ENCODE measurements at places on chromosomes 2 and 18.

GRCh38 chr2:219384083-219384713 is 3.5 kb downstream of the DNPEP start:
- no peak for DNase-seq

DNA sequence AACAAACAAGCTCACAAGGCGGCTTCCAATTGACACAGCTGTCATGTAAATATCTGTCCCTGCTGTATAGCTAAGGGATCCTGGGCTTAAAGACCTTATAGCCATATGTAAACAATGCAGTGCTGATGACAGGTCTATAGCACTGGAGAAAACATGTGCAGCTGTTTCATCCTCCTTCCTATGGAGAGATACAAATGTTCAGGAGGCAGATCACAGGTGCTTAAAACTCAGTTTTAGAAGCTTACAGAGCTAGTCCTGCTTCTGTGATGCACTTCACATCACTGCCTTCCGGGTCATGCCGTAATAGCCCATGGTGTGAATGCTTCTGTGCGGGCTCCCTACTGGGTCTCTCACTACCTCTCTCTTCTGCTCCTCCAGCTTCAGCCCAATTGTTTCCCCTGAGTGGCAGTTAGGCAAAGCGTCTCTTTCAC is 262.4 kb upstream of the CHST9 start:
- no peak for DNase-seq

- DNase-seq = no peak
Measured at GRCh38 chr2:20391951-20392699, 41.5 kb upstream of the PUM2 start.

- peak; percentile 9 for DNase-seq
Measured at GRCh38 chr2:213021971-213022899, 129.2 kb downstream of the IKZF2 start.
